ENCODE measurements at places on chromosomes 6 and 20.

DNA sequence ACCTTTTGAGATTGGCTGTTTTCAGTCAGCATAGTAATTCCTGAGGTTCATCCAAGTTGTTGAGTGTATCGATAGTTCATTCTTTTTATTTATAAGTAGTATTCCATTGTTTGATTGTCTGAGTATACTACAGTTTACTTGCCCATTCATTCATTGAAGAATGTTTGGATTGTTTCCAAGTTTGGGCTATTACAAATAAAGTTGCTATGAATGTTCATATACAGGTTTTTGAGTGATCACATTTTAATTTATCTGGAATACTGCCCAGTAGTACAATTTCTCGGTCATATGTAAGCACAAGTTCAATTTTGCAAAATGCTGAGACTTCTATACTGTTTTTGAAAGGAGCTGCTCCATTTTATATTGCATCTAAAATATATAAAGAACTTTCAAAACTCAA is 14.2 kb upstream of the EPHA7 start:
- no peak for DNase-seq

DNA sequence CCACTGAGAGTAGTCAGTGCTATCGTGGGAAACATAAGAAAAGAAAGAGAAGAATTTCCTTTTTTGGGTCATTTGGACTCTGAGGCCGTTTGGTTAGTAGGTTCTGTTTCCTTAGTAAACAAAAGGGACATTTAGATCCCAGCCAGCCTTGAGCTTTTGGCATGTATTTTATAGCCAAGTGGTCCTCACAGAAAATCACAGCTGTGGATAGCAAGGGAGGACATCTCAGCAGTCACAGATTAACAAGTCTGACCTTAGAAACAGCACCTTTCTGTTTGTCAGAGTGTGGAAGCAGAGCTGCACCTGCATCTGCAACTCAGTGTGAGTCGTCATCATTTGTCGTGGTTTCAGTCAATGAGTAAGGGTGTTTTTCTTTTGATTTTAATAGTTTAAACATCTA is 40.5 kb downstream of the FAM120B start:
- no peak for DNase-seq

DNA sequence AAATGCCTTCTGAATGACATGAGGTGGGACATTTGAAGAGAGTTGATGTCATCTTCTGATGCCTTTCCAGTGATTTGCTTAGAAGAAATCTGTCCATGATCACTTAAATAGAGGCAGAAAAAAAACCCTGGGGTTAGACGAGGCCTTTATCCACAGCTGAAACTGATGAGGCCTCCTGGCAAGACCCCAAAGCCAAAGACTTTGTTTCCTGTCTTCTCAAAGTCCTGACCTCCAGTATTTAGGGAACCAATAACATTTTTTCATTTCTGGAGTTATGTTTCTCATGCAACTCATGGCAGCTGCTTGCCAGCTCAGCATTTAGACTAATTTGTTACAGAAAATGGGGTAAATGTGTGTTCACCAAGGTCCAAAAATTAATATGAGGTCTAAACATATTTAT is 248.0 kb upstream of the PRDM1 start:
- DNase-seq: no peak

DNA sequence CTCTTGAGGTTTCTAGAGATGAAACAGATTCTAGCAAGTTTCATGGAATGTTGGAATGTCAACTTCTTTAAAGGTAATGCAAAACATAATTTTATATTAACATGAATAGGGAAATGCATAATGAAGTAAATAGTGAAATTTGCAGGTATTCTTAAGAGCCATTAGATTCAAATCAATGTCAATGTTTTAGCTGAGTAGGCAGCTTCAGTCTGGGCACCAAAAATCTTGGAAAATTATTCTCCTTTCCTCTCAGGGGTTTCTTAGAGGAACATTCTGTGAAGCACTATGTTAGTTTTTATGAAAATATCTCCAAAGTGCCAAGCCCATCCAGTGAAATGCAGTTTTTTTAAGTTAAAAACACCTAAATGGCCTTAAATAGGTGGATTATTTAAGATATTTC is 300.8 kb downstream of the PAX1 start:
- no peak for DNase-seq

DNA sequence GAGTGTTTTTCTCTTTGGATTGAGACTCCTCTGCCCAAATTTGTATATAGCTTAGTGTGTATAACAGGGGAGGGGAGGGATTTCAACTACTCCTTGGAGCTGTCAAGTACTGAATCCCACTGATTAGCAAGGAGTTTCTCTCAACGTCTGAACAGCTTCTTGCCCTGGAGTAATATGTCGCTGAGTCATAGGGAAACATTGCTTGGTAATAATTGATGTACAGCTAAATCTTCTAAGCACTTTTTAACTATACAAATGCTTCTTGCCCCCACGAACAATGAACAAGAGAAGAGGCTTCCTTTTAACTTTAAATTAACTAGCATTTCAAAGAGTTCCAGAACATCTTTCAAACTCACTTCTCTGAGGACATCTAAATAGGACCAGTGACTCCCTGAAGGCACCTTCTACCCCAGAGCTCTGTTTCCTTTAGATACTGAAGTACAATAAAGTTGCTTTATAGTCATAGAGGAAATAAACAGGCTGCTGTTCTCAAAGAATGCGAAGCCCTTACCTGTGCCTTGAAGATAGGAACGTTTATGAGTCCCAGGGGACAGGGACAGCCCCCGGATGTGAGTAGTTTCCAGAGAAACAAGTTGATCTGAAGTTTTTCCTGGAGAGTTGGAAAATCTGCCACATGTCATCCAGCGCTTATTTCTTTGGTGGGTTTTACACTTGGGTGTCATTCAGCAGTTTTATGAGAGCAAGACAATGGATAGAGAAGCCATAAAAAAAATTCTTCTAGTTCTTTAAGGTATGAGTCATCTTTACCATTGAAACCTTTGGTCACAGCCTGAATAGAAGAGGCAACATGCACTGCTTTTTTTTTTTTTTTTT is 462.5 kb upstream of the BTBD3 start:
- no peak for DNase-seq

- DNase-seq: no peak
Observed at GRCh38 chr6:159463119-159463829, 229.8 kb downstream of the SOD2 start.

DNA sequence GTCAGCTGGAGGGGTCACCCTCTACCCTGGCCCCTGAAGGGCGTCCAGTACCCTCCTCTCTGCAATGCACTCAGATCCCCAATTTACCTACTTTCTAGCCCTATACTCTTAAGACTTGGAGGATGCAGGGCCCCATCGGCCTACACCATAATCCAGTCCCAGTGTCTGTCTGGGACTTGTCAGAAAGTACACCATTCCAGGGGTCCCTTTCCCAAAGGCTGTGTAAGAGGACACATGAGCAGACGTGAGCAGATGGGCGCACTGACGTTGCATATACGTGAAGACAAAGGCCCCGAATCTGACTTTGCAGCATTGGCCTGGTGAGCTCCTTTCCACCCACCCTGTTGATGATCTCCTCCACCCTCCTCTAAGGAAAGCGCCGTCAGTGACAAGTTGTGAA is 20.9 kb upstream of the SMOC2 start:
- no peak for DNase-seq

GRCh38 chr20:62880147-62880934 is 18.7 kb upstream of the TCFL5 start:
- no peak for DNase-seq

- no peak for DNase-seq
Observed at GRCh38 chr6:101762851-101763250, 369.3 kb downstream of the GRIK2 start.

DNA sequence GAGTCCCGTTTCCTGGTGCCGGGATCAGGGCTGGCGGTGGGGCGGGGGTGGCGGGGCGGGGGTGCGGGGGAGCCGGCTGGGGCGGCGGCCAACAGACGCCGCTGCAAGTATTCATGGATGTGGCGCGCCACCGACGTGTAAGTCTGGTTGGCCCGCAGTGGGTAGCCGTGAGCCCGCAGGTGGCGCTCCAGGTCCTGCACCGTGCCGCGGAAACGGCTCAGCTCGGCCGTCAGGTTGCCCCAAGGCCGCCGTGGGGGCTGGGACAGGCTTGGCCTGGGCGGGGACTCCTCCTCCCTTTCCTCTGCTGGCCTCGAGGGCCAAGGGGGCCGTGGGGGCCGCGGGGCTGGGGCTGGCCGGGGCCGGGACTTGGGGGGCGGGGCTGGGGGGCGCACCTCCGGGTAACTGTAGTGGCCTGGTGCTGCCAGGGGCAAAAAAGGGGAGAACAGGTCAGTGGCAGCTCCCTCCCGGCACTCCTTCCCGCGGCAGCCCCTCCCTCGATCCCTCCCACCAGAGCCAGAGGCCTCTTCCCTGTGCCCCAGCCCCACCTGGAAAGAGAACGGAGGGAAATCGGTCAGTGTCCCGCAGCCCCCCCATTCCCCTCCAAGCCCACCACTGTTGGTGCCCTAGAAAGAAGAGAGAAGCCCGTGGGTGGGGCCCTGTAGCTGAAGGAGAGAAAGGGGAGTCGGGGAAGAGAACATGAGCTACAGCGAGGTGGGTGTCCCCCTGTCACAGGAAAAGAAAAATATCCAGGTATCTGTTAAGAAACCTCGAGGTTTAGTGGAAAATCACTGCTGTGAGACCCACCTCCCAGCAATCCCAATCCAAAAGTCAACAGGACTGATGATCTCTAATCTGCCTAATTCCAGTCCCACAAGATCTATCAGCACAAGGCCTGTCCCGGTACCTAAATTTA is 21.3 kb downstream of the TNXB start:
- peak; percentile 58 for DNase-seq

- no peak for DNase-seq
Observed at GRCh38 chr20:328027-328974, 2.9 kb downstream of the SOX12 start.

DNA sequence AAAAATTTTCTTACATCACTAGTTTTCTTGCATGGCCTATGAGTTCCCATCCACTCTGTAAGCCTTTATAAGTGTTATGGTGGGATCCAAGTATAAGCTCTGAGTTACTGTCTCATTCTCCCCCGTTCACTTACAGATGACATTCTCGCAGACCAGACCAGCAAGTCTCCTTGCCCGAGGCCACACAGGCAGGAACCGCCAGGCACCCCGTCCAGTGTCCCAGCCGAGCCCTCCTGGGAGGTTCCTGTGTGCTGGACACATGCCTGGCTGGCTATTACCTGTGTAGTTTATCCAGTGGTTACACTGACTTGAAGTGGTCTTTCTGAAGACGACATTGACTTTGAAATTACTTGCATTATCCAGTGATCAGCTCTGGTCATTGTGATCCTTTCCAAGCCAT is 234.8 kb upstream of the QKI start:
- no peak for DNase-seq

DNA sequence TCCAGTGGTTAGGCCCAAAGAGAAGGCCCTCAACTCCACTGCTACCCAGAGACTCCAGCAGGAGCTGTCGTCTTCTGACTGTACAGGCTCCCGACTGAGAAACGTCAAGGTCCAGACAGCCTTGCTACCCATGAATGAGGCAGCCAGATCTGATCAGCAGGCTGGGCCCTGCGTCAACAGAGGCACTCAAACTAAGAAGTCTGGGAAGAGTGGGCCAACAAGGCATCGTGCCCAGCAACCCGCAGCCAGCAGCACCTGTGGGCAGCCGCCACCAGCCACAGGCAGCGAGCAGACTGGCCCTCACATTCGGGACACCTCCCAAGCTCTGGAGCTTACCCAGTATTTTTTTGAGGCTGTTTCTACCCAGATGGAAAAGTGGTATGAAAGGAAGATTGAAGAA is 8.1 kb downstream of the LYRM2 start:
- no peak for DNase-seq

DNA sequence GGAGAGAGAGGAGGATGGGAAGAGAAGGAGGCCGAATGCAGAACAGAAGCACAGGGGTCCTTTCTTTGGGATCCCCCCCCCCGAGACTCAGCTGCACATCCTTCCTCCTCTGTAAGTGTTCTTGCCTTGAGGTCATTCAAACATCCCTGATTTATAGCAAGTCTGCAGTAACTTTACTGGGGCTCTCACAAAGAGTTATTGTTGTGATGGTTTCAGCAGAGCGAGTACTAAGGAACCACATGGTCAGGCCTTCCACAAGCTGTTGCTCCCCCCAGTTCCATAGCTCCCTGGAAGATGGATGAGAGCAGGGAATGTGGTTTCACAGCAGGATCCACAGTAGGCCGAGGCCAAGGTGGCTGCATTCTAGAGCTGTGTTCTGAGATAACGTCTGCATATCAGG is 351.4 kb upstream of the CDH4 start:
- no peak for DNase-seq

- peak; percentile 79 for DNase-seq
Observed at GRCh38 chr6:135183532-135184440, 2.7 kb downstream of the MYB start.

- no peak for DNase-seq
Observed at GRCh38 chr20:36825385-36826104, 50.4 kb upstream of the TLDC2 start.

DNA sequence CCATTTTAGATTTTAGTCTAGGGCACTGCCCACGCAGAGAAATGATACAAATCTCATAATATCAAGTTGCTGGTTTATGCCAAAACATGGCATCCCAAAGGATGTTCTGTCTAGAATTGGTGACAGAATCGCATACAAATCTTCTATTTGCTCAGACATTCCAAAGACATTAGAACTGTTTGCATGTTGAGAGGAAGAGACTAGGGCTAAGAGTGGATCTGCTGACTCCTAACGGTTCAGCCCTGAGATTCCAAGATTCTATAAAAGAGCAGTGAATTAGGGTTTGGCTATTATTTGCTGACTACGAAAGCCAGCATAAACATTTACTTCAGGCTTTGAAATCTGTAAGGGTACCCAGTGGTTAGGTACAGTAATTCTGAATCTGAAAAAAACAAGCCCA is 3.6 kb downstream of the EPB41L2 start:
- DNase-seq: no peak

GRCh38 chr6:160750276-160750689 is 48.2 kb downstream of the PLG start:
- no peak for DNase-seq

DNA sequence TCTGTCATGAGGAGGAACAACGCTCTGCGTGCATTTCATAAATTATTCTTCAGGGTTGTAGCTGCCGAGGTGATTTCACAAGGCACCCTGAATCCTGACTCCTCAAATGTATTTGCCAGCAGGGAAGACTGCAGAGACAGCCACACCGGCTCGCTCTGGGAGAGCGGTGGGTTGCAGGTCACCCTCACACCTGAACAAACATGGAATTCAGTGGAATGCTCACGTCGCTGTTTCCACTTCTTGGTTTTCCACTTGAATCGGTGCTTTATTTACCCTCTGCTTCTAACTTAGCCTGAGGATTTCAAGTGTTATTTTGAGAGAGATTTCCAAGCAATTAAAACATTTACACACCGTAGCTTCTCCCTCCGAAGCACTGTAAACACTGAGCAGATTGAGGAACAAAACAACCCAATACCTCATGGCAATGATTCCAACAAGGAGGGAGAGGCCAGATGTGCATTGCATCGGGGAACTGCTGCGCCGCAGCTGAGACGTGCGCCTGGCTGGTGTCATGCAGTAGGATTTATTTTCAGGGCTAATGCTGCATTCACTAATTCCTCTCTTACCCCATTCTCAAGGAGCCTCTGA is 59.5 kb upstream of the GGTLC1 start:
- no peak for DNase-seq

GRCh38 chr20:316316-317068 is 8.9 kb upstream of the SOX12 start:
- no peak for DNase-seq
